ENCODE measurements at places on chromosomes 2 and 18.

DNA sequence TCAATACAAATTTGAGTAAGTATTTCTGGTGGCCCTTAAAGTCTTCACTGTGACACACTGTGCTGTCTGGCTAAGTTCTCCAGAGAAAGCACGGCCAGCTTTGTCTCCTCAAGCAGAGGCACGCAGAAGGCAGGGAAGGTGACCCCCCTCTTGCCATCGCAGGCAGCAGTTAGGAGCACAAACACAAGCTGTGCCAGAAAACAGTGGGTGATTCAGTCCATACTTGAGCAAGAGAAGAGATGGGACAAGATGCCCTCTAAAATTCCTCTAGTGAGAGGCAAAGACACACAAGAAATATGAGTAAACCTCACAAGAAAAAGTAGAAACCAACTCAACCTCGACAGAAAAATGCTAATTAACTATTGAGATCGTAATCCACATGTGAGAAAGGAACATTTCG, 9.8 kb downstream of the MCEE start:
- DNase-seq: no peak

DNA sequence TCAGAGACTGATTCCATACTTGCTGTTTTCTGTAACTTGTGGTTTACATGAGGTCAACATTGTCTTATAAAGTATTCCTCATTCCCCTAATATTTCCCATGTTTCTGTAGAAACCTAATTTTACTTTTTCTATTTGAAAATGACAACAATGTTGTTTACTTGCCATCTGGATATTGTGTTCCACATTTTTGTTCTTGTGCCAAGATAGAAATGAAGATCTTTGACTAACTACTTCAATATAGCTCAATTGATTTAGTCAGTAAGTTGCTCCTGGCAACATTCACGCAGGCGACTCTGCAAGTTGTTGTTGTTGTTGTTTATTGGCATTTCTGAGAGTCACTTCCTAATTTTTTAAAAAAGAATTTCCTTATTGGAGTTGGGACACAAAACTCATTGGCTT, 69.5 kb downstream of the CAVIN2 start:
- DNase-seq: no peak

- no peak for DNase-seq
These were observed 12.3 kb upstream of the GPR17 start for GRCh38 chr2:127633556-127634065.

DNA sequence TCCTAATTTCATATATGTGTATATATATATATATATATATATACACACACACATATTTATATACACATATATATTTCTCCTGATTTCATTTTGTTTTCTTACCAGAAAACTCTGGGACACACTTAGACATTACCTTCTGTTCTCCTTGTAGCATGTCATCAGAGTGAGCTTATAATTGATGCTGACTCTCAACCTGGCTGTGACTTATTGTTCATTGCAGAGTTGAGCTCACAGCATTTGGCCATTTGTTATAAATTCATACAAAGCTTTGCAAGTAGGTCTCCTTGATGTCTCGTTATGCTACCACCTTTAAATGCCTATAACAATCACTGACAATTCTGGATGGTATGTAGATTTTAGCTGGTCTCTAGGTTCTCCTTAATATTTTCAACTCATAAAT, 314.8 kb downstream of the LRRTM4 start:
- no peak for DNase-seq

DNA sequence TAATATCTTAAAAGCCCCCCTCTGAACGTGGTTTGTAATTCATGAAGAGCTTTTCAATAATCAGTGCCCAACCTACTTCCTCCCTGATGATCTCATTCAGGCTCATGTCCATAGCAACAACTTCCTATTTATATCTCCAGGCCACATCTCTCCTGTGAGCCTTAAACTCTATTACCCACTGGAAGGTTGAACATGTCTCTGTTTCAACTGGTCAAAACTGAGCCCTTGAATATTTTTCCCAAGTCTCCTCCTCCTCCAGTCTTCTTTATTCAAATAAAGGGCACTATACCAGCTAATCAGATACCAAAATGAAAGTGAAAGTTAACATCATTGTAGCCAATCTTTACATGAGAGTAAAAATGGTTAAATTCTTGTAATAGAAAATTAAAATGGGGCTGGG, 63.7 kb upstream of the ITGA4 start:
- DNase-seq: no peak

DNA sequence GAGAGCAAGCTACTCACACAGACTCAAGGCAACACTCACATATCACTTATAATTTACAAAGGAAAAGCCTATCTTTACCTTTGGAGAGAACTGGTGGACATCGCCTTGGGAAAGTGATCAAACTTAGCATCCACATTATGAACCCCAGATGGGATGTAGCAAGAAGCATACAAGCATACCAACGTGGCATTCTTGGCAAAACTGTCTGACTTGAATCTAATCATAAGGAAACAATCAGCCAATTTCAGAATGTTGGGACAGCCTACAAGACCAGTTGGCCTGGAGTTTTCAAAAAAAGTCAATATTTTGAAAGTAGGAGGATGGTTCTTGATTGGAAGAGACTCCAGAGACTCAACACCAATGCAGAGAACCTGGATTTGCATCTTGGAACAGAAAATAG, 79.1 kb upstream of the PMAIP1 start:
- DNase-seq: no peak

DNA sequence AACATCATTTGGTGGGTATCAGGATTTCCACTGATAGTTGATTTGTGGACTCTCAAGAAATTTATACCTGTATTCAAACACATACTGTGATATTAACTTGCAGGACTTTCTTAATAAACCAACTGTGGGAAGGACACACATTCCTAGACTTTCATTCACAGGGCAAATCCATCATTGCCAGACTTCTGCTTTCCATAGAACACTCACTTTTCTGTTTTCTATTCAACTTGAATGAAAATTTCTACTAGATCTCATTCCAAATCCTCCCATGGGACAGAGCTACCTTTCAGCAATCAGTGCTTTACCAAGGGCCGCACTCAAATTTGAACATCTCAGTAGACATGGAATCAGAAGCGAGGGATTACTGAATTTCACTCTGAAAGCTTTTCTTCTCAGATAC, 612.5 kb downstream of the IRS1 start:
- DNase-seq: no peak

DNA sequence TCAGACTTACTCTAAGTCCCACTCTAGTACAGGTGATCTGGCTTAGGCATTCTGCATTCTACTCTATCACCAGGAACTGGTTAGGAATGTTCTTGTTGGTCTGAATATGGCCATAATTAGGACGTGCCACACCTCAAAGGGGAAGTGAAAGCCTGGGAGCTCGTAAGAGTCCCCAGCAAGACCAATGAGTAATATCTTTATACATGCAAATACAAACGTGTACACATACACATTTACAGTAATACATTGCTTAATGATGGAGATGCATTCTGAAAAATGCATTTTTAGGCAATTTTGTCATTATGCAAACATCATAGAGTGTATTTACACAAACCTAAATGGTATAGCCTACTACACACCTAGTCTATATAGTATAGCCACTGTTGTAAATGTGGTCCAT, 19.5 kb upstream of the ERCC3 start:
- no peak for DNase-seq

DNA sequence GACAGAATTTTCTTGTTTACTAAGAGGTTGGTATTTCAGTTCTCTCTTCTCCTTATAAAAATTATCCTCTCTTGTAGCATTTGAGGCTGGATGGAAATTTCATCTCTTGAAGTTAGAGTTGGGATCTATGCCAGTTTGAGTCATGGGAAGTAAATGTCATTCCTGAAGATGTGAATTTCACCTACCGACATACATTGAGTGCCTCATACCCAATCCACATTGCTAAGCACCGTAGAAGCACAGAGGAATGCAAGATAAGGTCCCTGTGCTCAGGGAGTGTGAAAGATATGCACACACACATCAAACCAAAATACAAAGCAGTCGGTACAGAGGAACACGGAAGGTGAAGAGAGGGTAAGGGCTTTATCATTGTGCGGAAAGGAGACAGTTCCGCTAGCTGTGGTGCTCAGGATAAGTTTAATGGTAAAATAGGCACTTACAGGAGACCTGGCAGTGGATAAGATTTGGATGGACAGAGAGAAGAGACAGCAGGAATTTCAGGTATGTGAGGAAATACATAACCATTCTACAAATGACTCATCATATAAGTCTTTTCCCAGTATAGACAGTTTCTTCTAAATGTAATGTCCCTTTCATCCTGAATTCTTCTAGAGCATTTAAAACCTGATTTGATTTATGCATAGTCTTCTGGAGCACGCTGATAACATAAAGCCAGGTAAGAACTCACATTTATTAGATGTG, 205.3 kb upstream of the ST6GAL2 start:
- no peak for DNase-seq

DNA sequence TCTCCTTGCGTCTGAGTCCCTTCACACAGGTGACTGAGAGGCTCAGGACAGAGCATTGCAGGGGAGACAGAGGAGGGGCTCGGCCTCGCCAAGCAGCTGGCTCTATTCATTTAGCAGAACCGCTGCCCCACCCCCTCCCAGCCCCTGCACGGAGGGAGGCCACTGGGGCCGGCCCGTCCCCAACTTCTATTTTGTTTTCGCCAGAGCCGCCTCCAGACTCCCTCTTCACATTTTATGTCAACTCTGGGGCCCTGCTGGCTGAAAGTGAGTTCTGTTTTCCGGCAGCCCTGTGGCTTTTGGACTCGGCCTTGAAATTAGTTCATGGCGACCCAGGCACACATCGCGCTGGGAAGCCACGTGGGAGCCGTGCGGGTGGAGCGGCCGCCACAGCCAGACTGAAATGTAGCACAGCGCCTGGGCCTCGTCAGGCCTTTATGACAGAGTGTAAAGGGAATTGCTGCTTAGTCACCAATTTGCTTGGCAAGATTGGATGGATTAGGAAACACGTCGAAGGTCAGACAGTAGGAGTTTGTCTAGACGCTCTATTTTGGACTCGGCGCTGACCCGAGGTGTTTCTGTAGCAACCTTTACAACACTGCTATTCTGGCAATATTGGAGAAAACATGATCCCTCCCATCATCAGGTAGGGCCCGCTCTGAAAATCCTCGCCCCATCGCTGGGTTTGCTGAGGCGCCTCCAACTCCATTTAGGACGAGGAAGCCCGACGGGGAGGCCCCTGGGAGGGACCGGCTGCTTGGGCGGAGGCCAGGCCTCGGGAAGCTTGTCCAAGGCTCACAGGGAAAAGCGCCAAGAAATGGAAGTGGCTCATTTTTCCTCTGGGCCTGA, 90.7 kb upstream of the CTDP1 start:
- no peak for DNase-seq

DNA sequence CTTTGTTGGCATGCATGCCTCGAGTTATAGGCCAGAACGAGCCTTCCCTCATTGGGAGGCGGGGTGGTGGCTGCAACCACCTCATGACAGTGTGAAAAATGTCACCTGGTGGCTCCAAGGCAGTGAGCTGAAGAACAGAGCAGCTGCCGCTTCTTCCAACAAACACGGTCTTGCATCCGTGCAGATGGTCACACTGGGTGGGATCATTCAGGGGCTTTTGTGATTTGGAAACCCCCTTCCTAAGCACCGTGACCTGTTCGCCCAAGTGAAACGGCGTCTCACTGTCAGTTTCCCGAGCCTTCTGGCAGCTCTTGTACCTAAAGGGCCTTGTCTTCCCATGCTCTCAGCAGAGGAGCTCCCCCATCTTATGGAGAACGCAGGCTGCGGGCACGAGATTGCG, 159.7 kb downstream of the NAPG start:
- no peak for DNase-seq

DNA sequence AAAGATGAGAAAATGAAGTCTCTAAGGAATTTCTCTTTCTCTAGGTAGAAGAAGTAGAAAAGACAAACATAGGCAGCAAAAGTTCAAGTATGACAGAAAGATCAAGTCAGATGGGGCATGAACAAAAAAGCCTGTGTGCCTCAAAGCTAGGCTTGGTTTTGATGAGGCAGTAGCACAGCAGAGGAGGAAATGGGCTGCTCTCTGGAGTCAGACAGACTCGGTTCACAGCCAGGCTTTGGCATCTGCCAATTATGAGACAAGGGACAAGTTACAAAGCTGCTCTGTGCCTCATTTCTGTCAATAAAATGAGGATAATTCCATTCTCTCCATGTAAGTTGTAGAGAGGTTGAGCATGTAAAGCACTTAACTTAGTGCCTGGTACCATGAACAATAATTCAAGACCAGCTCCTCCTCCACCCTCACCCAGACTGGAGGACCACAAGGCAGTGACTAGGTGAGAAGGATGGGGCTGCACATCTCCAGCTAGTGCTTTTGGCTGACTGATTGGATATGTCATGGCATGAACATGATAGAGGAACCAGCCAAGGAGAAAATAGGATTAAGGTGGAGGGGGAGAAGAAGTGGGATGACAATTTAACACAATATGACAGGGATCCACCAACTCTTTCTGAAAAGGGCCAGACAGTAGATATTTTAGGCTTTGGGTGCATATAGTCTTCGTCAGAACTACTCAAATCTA, 84.6 kb downstream of the TMEM163 start:
- DNase-seq: no peak

GRCh38 chr18:11310476-11311086, 161.2 kb upstream of the PIEZO2 start:
- no peak for DNase-seq

DNA sequence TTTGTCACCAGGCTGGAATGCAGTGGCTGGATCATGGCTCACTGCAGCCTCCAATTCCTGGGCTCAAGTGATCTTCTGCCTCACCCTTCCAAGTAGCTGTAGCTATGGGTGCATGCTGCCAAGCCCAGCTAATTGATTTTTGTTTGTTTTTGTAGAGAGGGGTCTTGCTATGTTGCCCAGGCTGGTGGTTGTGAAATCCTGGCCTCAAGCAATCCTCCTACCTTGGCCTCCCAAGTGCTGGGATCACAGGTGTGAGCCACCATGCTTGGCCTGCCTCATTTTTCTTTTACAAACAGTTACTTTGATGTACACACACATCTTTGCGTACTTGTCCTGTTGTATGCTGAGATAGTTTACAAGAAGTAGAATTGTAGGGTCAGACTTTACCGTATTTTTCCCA, 13.1 kb upstream of the ANKRD12 start:
- no peak for DNase-seq

DNA sequence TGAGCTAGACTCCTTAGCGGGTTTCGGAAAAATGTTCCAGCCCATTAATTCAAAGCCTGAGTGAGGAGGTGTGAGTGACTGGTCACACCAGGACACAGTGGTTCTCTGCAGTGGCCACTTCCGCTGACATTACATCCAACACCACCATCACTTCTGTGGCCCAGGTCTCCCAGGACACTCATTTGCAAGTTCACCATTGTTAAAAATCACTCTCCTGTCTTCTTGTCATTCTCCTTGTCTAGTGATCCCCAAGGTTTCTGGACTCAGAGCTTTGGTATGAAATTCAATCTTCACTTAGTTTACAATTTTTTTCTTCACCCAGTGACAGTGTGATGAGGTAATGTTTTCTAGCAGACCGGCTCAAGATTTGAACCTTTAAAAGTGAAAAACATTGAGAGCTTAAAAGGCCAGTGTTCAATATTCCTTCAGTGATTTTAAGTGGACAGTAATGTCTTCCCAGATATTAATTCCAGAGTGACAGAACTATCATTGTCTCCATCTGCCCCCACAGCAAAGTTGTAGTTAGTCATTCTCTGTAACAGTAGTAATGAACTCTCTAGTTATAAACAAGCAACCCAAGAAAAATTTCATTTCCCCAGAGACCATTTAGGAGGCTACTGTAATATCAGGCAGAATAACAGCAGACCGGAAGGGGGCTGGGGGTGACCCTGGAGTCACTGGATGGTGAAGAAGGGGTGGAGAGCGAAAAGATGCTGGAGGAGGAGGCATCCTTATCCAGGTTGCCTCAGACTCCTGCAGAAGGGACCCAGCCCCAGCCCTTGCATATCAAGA, 164.9 kb downstream of the GFPT1 start:
- no peak for DNase-seq

- DNase-seq: no peak
These were observed 63.6 kb downstream of the ASXL2 start for GRCh38 chr2:25814681-25815080.

Data from effector CD4-positive, alpha-beta T cell (primary cell).